H7 (cell line): ENCODE measurements at places on chromosomes 6 and 20. TPM values are rescaled to one million over a fixed set of nuclear protein-coding genes. Genes with fewer than 3 reads are reported as not detected.

Gene KHDC1
- total RNA-seq: 3.3 and 4.5 TPM in 2 replicates

- DNase-seq: no peak
Measured at GRCh38 chr6:36884610-36885009, 1.1 kb upstream of the C6orf89 start.

DNA sequence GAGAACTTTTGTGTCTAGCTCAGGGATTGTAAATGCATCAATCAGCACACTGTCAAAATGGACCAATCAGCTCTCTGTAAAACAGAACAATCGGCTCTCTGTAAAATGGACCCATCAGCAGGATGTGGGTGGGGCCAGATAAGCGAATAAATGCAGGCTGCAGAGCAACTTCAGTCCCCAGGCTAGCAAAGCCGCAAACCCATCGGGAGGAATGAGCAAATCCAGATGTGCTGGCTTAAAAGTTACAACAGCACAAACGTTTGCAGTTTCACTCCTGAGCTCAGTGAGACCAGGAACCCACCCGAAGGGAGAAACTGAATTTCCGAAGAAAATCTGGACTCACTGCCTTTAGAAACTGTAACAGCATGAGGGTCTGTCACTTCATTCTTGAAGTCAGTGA lies 21.9 kb upstream of the MBOAT1 start:
- DNase-seq: no peak

Gene SAPCD1
- total RNA-seq: 1.8 and 7.7 TPM in 2 replicates
